Fibroblast of lung (primary cell): ENCODE measurements at places on chromosomes 2 and 18. TPM values are rescaled to one million over a fixed set of nuclear protein-coding genes. Genes with fewer than 3 reads are reported as not detected.

- peak; percentile 73 for DNase-seq
These were observed 105.0 kb upstream of the SMAD7 start for GRCh38 chr18:49055754-49056172.

- DNase-seq, result peak; percentile 95
These were observed 35.9 kb upstream of the SNED1 start for GRCh38 chr2:240962300-240963064.

- no peak for DNase-seq
These were observed 21.2 kb downstream of the QPCT start for GRCh38 chr2:37365669-37366068.

DNA sequence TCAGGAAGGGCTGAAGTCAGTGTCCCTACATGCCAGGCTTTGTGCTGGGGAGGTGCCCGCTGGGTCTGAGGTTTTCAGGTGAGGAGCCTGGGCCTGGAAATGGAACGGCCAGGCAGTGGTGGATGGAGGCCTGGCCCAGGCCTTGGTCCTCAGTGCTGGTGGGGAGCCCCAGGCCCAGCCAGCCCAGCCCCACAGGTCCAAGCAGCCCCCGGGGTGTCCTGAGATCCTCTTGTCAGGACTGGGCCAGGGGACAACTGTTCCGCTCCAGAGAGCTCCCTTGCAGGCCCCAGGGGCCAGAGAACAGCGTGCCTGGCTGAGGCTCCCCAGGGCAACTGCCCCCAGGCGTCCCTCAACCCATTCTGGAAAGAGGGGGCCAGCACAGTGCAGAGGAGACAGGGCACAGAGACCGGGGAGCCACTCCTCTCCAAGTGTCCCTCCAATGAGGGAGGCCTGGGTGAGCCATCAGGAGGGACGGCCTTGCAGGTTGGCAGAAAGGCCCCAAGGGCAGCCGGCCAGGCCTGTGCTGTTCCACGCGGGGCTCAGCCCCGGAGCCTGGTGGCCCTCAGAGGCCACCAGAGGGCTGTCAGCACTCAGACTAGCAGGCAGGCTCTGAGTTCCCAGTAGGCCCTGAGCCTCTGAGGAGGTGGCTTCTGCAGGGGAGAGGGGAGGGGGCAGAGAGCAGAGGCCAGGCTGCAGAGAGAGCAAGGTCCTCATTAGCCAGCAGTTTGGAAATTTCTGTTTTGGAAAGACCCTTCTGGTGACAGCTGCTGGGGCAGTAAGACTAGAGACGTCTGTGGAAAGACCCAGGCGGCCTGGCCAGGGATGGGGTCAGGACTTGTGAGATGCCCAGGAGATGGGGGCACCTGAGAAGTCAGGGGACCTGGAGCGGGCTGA lies 29.4 kb upstream of the SNED1 start:
- DNase-seq, result no peak

GRCh38 chr2:122905431-122905830 lies 1119.7 kb upstream of the CNTNAP5 start:
- no peak for DNase-seq

The SCYGR5 gene
- not detected in 2 replicates for polyA plus RNA-seq

The DPP10 gene
- not detected in 2 replicates for polyA plus RNA-seq

The NEU2 gene
- polyA plus RNA-seq, result not detected in 2 replicates

GRCh38 chr18:56509656-56510055 lies 128.7 kb downstream of the TXNL1 start:
- DNase-seq, result peak; percentile 80

GRCh38 chr2:107986278-107987217 lies at the start of gene SLC5A7:
TSS of gene SLC5A7 (plus strand) at chr2:107986524. CDS start at chr2:107988156, 1,632 bp downstream.
- DNase-seq, result no peak

- DNase-seq, result peak; percentile 77
These were observed 471.7 kb downstream of the THSD7B start for GRCh38 chr2:137237055-137237454.

DNA sequence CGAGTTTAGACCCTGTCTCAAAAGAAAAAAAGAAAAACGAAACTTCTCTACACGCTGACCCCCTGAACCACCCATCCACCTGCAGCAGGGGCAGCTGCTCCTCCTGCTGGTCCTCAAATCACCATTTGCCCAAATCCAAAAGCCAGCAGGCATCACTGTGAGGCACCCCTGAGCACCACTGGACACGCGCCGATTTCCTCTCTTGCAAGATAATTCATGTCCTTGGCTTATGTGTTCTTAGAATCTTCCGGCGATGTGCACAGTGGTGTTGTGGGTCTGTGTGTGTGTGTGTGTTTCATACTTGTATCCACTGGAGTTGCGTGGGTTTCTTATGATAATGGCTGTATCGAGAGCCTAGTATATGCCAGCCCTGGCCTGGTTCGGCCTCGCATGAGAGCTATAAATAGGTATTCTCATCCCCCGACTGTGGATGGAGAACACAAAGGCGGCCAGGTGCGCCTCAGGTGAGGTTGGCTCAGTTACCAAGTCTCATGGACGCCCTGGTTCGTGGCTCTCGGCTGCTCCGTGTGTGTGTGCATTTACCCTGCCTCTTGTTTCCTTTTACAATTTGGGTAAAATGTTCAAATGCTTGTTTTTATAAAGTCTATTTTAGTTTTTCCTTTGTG lies 235.5 kb downstream of the HDAC4 start:
- DNase-seq, result no peak

- DNase-seq, result no peak
These were observed 73.8 kb downstream of the ZNF385B start for GRCh38 chr2:179787601-179788000.
